ENCODE measurements at places on chromosomes 3 and 15.

DNA sequence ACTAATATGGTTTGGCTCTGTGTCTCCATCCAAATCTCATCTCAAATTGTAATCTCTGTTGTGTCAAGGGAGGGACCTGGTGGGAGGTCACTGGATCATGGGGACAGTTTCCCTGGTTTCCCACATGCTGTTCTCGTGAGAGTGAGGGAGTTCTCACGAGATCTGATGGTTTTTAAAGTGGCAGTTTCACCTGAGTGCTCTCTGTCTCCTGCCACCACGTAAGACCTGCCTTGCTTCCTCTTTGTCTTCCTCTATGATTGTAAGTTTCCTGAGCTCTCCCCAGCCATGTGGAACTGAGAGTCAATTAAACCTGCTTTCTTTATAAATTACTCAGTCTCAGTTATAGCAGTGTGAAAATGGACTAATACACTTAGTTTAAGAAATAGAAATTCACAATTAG, 228.9 kb downstream of the CD47 start:
- DNase-seq = no peak

- no peak for DNase-seq
Measured at GRCh38 chr3:106692624-106693023, 684.6 kb upstream of the CCDC54 start.

GRCh38 chr15:62552444-62552843, 387.4 kb upstream of the C2CD4B start:
- DNase-seq = no peak

GRCh38 chr3:12993517-12994356, 79.5 kb downstream of the IQSEC1 start:
- DNase-seq = no peak

- DNase-seq = no peak
Measured at GRCh38 chr3:66017591-66017990, 21.1 kb downstream of the MAGI1 start.

DNA sequence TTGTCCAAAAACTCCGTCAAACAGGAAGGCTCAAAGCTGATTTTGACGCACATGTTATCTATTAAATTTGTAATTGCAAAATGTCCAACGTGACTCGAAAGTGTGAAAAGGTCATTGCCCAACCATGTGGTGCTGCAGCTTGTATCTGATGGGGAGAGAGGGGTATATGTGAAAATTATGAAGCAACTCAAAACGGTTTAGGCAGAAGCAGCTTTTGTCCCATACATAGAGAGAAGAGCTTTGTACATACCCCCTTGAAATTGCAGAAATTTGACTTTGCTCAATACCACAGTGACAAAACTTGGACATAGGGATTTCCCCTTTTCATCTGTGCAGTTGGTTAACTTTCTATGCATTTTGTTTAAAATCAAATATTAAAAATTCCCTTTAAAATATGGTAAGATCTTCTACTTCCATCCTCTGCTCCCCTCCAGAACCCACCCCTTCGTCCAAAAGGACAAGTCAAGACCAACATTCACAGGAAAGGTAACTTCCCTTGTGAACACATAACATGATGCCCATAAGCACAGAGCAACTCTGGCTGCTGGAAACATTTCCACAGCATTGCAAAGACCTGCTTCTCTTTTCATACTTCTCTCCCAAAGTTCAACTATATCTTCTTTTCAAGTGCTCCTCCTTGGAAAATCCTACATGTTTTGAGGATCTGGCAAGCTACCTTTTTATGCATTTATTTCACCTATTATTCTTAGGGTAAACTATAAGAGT, 253.7 kb upstream of the THBS1 start:
- DNase-seq = no peak

DNA sequence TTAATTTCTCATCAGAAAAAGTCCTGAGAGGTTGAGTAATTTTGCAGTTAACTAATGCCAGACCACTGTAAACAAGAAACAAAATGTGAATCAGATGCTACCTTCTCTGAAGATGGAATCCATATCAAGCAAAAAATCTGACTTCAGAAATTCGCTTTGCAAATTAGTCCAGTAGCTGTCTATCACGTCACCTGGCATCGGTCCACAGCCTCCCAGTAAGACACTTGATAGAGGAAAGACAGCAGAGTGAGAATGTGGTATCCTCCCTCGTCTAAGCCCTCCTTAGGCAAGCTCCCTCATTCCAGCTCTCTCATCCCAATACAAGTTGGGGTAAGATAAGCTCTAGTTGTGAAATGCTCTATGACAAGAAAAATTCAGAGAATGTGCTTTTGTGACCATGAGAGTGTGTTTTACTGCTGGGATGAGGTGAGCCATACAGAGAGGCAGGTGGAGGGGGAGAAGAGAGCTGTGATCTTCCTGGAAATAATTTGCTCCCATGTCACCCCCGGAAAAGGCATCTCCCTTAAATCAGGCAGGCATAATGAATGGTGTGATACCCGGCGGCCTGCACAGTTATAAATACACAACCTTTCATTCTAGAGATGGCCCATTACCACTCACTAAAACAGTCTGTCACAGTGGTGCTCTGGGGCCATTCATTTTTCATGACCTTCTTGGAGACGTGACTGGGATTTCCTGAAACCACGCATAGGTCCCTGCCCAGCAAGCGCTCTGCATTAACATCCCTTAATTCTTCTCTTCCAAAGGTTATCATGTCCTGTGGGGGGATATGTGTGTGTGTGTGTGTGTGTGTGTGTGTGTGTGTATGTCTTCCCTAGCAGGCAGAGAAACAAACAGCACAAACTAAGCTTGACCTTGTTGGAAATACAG, 602.0 kb upstream of the KCNMB2 start:
- peak; percentile 47 for DNase-seq

GRCh38 chr3:147391781-147392624, 14.3 kb downstream of the ZIC4 start:
- DNase-seq = no peak

DNA sequence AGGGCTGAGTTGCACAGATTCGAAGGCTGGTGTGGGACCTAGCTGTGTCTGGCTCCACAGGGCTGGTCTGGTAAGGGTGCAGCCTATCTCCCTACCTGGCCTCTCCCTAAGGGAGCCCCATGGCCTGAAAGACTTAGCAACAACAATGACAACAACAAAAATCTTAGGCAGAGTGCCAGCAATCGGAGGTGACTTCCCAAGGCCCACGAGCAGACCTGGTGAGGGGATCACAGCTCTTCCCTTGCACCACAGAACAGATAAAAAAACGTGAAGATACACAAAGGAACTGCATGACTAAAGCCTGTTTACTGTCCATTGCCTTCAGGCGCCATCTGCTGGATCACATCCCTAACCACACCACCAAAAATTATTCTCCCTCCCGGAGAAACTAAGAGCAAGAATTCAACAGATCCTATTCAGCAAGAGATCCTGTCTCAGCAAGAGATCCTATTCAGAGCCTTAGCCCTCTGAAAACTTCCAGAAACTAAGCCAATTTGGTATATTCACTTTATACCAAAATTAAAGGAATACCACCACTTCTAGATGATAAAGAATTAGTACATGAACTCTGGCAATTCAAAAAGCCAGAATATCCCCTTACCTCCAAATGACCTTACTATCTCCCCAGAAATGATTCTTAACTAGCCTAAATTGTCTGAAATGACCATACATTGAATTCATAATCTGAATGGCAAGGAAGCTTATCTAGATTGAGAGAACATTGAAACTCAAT, 24.1 kb upstream of the OR5K4 start:
- DNase-seq = peak; percentile 37

DNA sequence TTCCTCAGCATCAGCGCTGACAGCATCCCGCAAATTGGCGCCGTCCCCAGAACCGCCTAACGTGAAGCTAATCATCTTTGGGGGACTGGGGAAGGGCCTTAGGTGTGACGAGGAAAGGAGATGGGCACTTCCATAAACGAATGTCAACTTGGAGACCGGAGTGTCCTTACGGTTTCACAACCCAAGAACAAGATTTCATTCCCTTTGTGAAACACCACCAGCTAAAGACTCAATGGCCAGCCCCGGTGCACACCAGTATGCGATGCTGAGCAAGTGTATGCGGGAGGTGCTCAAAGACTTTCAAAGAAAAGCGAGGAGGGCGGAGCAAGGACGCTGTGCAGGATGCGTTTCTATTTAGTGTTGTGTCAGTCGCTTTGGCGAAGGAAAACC, 759 bp upstream of the TTBK2 start:
- DNase-seq = peak; percentile 11

GRCh38 chr3:174089592-174089991, 692.0 kb downstream of the NLGN1 start:
- DNase-seq = no peak

- no peak for DNase-seq
Measured at GRCh38 chr3:23241256-23241655, 38.1 kb downstream of the UBE2E2 start.

DNA sequence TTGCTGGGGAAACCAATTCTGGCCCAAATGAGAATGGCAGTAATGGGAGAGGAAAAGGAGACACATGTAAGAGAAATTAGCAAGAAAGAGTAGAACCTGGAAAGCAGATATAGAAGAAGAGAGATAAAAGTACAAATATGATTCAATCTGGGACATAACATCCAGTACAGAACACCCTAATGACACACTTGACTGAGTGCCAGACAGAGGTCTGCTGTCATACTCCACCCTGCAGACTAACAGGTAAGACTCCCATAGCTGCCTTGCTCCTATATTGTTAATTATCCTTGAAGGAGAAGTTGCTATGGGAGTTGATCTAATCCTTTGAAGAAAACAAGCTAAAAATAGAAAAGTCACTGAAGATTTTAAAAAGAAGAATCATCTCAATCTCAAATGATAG, 21.1 kb downstream of the CCPG1 start:
- no peak for DNase-seq

- no peak for DNase-seq
Measured at GRCh38 chr3:159252274-159252673, 450.4 kb downstream of the MFSD1 start.

DNA sequence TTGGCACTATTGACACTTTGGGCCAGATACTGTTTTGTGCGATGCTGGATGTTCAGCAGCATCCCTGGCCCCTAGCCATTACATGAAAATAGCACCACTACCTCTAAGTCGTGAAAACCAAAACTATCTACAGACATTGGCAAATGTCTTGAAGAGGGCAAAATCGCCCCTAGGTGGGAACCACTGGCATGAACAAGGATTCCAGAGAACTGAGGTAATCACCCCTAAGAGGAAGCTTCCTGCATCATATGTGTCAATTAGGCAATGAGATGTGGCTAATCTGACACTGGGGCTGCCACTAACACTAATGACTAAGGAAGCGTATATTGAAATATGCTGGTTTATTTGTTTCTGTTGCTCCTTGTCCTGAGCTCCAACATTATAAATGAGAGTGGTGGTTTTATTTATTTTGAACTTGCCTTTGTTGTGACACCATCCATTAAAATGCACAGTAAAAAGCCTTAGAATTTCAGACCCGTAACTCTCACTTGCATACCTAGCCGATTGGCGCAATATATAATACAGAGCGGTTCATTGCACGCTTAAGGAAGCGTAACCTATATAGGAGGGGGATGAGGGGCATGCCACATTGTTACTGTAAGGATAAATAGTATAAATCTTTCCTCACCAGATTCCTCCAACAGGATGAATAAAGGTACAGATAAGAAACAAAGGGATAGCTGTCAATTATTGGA, 299.8 kb upstream of the CNTN4 start:
- DNase-seq = peak; percentile 33

DNA sequence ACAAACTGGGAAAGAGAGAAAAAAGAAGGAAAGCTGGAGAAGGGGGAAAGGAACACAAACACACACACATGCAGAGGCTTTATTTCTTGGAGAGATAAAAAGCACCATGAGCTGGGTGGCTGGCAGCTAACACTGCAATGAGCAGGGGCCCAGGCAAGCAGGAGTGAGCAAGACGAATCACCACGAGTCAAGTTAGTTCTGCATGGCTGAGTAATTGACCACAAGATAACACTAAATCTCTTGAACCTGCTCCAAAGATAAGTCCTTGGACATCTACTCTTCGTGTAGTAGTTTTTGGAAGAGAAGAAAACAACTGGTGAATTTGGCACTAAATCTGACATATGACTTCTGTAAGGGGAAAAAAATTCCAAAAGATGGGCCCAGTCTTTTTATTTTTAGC, 100.9 kb downstream of the MYO5A start:
- DNase-seq = no peak

DNA sequence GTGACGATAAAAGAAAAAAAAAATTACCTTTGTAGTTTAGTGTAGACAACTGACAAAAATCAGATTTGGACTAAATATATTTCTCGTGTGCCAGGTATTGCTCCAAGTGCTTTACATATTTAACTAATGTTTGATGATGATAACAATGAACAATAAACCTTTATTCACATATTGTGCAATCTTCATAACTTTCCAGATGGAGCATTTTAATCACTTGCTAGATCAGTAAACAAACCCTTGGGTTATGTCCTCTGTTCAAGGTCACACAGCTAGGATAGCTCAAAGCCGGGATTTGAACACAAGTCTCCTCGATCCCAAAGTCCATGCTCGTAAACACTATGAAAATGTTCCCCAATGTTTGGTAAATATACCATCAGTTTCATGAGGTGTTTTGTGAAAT, 14.5 kb downstream of the NCEH1 start:
- no peak for DNase-seq

GRCh38 chr3:194312186-194312742, 38.9 kb downstream of the CPN2 start:
- DNase-seq = no peak

- no peak for DNase-seq
Measured at GRCh38 chr3:15428539-15428938, 1.1 kb downstream of the EAF1 start.

GRCh38 chr3:188939814-188940572, 231.8 kb upstream of the TPRG1 start:
- DNase-seq = no peak

DNA sequence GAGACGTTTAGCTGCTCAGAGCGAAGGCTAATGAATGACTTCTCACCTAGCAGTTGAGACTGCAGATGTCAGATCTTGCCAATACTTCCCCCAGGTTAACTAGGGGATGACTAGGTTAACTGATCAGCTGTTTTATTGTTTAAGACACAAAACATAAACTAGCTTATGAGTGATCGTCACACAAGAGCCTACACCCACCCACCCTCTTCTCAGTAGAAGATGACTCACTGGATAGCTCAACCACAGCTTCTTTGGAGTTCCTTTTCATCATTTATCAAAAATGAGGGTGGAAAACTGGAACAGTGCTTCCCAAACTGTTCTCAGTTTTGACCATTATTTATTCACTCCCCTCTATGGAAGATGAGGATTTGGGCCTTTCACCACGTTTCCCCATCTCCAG, 25.2 kb downstream of the GASK1A start:
- no peak for DNase-seq

DNA sequence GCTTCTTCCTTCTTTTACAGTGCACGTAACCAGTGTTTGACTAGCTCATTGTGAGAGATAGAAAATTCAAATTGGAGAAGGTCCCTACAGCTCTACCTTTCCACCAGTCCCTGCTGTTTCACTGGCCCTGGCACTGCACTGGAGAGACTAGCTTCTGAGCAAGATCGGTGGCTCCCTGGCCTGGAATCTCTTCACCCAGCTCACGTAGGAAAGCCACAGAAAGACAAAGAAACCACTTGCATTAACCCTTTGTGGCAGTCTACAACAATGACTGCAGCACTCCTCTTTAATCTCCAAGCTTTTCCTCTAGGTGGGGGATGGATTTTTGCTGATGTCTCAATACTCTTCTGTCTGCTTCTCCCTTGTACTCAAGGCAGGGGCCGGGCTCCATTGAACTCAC, 155.9 kb downstream of the PEX5L start:
- DNase-seq = no peak
